ENCODE measurements at places on chromosomes 13 and 19.

DNA sequence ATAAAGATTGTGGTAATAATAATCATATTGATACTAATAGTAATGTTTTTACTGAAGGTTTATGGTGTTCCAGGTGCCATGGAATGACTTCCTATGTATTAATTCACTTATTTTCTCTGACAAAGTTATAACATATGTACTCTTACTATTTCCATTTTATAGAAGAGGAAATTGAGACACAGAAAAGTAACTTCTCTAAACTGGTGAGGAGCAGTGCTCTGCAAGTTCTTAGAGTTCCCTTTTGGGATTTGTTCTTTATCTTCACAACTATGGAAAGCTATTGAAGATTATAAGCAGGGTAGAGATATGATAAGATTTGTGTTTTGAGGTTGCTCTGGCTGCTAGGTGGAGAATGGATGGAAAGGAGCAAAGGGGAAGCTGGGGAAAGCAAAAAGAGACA, 83.9 kb upstream of the OLFM4 start:
- DNase-seq = no peak

GRCh38 chr13:42361701-42362100, 89.7 kb downstream of the AKAP11 start:
- DNase-seq = no peak

- DNase-seq = no peak
Observed at GRCh38 chr19:41888926-41889325, 5.9 kb downstream of the ARHGEF1 start.

DNA sequence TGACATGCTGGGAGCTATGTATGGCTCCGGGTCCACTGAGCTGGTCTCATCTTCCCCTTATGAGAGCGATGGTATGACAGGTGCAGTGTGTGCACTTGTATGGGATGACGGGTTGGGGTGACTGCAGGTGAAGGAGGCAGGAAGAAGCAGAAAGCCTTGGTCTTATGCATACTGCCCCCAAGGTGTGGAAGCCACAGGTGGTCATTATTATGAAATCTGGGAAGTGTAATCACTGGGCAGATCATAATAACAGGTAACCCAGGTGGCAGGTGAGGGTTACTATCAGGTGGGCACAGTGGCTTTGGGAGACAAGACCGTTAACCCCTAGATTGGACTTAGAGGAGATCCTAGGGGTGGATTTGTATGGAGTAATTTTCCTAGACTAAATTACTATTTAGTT, 118.0 kb downstream of the RFC3 start:
- DNase-seq = no peak

GRCh38 chr13:39455521-39456175, 147.3 kb downstream of the LHFPL6 start:
- no peak for DNase-seq

DNA sequence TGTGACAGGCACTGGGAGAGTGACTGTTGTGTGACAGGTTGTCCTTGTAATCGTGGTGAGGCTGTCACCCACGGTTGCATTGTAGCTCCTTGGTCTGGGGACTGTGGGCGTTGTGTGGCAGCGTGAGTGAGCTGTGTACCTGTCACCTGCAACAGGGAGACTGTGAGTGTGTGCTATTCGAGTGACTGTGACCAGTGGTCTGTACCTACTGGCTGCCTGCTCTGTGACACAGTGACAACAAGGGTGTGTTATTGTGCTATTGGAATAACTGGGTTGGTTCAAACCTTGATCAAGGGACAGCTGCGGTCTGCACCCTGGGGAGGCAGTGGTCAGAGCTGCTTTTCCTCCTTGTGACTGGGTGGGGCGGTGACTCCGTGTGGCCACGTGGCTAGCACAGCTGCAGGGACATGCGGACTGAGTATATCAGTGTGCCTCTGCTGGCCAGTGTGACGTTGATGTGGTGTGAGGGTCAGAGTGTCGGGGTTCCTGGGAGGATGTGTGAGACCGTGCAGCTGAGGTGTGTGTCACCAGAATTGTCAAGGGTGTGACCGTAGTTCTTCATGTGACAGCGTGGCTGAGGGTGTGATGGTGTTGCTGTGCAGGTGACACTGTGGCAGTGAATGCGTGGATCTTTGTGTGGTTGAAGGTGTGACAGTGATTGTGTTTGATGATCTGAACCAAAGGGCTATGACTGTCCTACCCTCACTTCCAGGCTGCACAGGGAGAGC, 10.1 kb upstream of the NFIX start:
- no peak for DNase-seq

DNA sequence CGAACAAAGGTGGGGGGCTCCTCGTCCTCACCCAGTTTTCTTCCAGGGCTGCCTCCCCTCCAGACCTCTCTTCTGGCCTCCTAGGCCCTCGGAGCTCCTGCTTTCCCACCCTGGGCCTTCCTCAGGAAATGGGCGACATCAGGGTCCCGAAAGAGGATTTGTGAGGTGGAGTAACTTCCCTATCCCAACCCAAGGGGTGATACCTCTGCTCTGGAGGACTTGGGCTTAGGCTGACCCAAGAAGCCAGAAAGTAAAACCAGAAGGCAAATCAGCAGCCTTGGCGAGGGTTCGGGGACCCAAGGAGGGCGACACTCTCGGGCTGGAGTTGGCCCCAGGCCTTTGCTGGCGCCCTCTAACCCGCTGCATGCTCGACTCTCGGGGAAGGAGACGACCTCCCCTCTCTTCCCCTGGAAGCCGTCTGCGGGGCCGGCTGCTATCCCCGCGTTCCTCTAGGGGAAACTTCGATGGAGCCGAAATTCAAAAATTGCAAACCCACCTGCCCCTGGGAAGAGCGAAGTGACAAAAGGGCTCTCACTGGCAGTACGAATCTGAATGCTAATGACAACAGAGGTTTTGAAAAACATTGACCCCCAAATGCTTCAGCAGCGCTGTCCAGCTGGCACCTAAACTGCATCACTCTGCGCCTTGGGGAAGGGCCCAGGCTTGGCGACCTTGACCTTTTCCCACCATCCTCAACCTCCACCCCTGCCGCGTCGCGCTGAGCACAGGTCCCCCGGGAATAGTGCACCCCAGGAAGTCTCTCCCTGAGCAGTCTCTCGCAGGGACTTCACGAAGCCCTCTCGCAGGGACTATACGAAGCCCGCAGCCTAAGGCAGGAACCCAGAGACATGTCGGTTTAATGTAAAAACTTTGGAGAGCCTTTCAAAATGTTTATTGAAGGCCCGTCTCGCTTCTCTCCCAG, 2.4 kb downstream of the PDX1 start:
- DNase-seq = no peak

DNA sequence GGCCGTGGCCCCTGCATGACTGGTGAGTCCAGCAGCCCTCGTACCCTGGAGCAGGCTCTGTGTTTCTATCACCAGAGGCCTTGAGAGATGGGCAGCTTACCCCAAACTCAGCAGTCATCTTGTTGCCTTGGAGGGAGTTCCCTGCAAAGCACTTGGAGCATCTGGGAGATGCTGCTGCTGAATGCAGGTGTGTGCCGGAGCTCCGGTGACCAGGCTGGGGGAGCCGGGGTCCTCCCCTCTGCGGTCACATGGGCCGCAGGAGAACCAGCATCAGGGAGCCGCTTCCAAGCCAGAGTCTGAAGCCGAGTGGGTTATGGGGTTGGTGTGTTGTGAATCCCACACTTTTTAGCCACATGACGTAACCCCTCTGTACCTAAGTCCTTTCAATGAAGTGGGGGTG, 82.8 kb downstream of the TEX29 start:
- no peak for DNase-seq

- DNase-seq = peak; percentile 57
Observed at GRCh38 chr13:43758834-43759233, 27.9 kb downstream of the ENOX1 start.

GRCh38 chr13:77522444-77522843, 13.1 kb upstream of the SCEL start:
- no peak for DNase-seq

- DNase-seq = no peak
Observed at GRCh38 chr19:35037716-35038622, 3.6 kb upstream of the HPN start.

- DNase-seq = peak; percentile 66
Observed at GRCh38 chr19:17296273-17296672, 7.0 kb downstream of the ABHD8 start.

GRCh38 chr19:57233207-57233606, 2.4 kb downstream of the AURKC start:
- no peak for DNase-seq

DNA sequence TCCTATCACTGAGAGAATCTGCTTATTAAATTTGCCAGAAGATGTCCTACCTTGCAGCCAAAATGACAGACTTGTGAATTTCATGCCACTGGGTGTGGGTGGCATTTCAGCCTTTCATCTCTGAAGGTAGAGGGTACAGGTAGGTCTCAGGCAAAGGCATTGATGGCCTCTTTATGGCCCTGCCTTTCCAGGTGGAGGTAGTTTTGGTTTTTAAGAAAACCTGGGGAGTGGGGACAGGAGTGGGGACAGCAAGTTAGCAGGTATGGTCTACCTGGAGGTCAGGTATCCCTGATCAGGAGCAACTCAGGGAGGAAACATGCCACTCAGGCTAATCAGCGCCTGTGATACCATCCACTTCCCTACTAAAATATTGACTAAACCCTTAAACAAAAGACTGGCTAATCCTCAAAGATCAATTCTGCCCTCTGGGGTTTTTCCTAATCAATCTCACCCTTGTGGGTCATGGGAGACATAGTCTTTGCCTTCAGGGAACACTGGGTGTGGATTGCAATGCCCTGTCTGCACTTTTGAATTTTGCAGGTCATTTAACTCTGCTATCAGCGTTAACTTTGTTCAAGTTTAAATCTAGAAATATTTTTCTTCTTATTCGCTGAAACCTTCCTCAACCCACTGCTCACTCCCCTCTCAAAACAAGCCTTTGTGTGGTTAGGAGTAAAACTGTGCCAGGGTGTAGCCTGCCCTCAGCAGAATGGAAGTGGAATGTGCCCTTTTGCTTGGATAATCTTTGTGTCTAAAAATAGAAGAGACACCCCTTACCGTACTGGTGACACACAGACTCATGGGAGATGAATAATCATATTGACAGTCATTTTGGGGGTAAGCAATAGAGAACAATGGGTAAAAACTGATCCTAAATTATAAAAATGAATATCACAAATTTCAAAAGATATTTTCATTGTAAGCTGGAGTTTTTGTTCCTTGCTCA, 233.7 kb downstream of the COG6 start:
- no peak for DNase-seq

GRCh38 chr19:39194832-39195542, 1.8 kb upstream of the NCCRP1 start:
- DNase-seq = no peak

- DNase-seq = no peak
Observed at GRCh38 chr13:110394371-110394841, 87.3 kb downstream of the COL4A2 start.

DNA sequence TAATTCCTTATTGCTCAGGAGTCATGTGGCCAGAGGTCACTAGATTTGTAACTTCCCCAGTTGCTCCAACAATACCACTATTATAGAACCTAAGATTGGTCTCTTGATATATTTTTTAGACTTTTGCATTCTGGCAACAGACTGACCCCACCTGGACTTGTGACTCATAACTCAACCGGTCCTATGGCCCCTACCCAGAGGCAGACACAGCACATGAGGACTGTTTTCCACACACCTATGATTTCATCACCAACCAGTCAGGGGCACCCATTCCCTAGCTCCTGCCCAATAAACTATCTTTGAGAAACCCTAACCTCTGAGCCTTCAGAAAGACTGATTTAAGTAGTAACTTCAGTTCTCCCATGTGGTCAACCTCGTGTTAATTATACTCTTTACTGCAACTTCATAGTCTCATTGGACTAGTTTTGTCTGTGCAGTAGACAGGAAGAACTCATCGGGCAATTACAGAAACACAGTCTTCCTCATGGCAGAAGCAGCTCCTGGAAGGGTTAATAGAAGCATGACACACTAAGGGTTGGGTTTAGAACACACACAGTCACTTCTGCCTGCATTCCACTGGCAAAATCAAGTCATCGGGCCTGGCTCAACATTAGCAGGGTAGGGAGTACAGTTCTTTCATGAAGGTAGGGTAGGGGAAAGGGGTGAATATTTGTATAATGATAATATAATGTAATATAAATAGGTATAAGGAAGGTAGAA, 251.8 kb downstream of the UQCRFS1 start:
- DNase-seq = no peak

- peak; percentile 12 for DNase-seq
Observed at GRCh38 chr13:30908416-30908980, 2.4 kb downstream of the MEDAG start.

DNA sequence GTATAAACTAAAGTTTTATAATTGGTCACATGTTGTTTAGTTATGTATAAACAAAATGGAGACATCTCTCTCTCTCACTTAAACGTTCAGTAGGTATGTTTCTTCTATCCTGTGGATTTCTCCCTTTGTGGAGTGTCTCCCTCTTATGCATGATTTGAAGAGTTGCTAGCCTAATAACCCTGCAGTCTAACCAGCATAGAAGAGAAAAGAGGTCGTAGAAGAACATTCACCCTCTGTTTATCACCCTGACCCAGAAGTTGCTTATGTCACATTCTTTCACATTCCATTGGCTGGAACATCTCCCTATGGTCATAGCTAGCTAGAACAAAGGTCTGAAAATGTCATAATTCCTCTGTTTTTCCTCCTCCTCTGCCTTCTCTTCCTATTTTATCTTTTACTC, 176.8 kb upstream of the PCDH20 start:
- DNase-seq = peak; percentile 11

DNA sequence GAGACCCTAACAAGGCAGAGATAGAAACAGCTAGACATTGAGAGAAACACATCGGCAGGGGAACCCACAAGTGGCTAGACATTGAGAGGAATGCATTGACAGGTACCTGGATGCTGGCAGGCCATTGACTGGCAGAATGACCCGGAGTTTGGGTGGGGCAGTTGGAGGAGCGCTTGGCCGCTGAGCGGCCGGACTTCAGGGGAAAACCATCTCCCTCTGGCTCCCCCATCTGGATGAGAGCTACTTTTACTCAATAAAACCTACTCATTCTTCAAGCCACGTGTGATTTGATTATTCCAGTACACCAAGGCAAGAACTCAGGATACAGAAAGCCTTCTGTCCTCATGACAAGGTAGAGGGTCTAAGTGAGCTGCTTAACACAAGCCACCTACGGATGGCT, 473.4 kb downstream of the SLITRK5 start:
- no peak for DNase-seq

GRCh38 chr13:21673789-21674489, 3.1 kb downstream of the FGF9 start:
- DNase-seq = peak; percentile 39

DNA sequence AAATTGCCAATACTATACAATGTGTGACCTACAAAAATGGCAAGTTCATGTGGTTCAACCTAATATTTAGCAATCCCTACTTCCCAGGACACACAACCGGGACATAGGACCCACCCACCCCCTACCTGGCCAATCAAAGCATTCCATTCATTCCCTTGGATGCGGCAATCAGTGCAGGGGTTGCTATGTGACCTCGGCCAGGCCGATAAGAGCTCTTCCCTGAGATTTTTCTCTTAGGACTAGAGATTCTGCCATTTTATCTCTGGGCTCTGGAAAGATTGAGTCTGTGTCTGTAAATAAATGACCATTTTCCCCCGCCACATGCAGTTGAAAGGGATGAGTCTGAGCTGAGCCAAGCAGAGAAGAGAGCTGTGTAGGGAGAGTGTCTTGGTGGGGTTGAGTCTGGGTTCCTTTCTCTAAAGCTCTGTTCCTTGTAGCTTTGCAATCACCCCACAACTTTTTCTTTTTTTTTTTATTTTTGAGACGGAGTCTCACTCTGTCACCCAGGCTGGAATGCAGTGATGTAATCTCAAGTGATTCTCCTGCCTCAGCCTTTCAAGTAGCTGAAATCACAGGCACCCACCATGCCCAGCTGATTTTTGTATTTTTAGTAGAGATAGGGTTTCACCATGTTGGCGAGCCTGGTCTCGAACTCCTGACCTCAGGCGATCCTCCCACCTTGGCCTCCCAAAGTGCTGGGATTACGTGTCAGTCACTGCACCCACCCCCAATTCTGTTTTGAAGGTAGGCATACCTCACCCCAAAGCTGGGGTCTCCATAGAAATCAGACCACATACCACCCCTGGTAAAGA, 7.4 kb downstream of the IFNL1 start:
- DNase-seq = no peak
